ENCODE measurements at places on chromosomes 2 and 18.

GRCh38 chr2:28495551-28496250, at the start of gene PLB1:
PLB1 (plus strand) TSS chr2:28496060; CDS start chr2:28496115, 55 bp downstream.
- DNase-seq, result no peak

GRCh38 chr2:99377879-99378278, 40.7 kb downstream of the EIF5B start:
- DNase-seq, result no peak

DNA sequence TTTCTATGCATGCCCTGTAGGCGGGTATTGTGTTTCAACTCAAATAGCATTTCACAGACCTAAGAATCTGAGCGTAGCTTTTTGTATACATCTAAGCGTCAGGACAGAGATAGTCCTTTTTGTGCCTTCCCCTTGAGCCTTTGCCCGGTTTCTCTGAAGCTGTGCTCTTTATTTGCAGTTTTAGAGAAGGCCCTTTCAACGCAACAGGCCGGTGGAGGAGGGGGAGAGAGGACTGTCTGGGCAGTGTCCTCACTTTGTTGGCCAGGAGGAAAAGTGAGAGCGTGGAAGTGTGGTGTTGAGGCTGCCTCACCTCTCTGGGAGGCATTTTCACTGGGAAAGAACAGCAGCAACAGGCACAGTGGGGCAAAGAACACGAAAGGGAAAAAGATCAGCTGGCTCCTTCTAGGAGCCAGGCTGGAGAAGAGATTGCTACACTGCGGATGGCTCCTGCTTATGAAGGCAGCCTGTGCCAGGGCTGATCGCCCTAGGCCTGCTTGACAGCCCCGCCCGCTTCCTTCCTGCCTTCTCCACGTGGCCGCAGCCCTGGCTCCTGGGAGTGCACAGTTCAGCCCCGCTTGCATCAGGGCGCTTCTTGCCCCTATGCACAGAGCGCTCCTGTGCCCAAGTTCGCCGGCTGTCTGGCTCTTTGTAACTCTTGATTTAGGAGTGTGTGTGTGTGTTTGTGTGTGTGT, 195.6 kb upstream of the POU3F3 start:
- DNase-seq, result no peak

- DNase-seq, result no peak
Observed at GRCh38 chr2:159101755-159102489, 133.5 kb downstream of the TANC1 start.

- no peak for DNase-seq
Observed at GRCh38 chr2:188519136-188519535, 227.5 kb downstream of the GULP1 start.

Measured in NCI-H1417 treated with DMSO at 0.1 percent for 48 hours (cell line).